Stimulated activated CD8-positive, alpha-beta memory T cell treated with anti-CD3 and anti-CD28 coated beads, Interleukin-4, amount 100 ng/mL, for 1 hour (primary cell): ENCODE measurements at places on chromosomes 1 and 21.

- no peak for DNase-seq
These were observed 257.3 kb downstream of the KCNJ6 start for GRCh38 chr21:37658817-37659458.

DNA sequence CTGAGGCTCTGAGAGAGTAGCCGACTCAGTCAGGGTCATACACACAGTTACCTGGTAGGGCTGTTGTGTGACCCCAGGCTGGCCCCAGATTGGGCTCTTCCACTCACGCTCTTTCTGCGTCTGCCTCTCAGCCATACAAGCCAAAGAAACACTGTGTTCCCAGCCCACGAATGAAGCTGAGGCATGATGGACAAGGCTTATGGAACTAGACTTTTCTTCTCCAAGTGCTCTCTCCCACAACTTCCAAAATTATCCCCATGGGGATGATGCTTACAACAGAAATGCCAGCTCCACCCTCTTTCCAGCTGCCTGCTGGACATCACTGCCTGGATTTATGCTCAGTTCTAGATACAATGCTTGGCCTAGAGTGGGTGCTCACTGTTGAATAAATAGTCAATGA, 102.8 kb upstream of the JUN start:
- no peak for DNase-seq

DNA sequence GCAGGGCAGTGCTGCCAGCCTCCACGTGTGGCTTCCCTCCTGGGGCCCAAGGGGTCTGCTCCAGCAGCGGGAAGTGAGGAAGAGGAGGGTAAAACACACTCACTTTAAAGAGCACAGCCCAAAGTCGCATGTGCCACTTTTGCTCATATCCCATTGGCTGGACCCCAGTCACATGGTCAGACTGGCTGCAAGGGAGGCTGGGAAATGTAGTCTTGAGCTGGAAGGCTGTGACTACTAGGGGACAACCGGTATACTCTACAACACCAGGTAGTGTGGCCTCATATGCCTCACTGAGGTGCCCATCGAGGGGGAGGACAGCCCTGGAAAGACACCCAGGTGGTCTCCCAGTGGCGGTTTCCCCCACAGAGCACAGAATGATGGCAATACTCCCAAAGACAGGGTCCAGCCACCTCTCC, 45.2 kb downstream of the CAMK2N1 start:
- DNase-seq: no peak

- no peak for DNase-seq
These were observed 62.3 kb upstream of the EDN2 start for GRCh38 chr1:41546833-41547135.

- no peak for DNase-seq
These were observed 11.5 kb upstream of the SLC44A3 start for GRCh38 chr1:94808669-94809068.

- DNase-seq: no peak
These were observed 5.9 kb downstream of the MAP7D1 start for GRCh38 chr1:36161641-36162531.

DNA sequence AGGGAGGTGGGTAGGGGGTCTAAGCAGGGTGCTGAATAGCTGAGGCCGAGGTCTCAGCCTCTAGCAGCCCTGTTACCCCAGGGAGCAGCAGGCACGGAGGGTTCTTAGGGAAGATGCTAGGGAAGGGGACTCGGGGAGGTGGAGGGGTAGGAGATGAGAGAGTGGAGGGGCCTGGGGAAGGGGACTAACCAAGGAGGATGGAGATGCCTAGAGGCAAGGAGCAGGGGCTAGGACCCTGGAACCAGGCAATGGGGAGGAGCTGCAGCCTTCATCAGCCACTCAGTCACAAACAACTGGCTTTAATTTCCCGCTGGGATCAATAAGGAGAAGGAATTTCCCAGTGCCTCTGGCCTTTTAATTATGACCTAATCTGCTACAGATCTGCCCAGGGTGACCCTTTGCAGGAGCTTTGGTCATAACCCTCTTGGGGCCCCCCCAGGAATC, 2.9 kb upstream of the CRABP2 start:
- DNase-seq: no peak

DNA sequence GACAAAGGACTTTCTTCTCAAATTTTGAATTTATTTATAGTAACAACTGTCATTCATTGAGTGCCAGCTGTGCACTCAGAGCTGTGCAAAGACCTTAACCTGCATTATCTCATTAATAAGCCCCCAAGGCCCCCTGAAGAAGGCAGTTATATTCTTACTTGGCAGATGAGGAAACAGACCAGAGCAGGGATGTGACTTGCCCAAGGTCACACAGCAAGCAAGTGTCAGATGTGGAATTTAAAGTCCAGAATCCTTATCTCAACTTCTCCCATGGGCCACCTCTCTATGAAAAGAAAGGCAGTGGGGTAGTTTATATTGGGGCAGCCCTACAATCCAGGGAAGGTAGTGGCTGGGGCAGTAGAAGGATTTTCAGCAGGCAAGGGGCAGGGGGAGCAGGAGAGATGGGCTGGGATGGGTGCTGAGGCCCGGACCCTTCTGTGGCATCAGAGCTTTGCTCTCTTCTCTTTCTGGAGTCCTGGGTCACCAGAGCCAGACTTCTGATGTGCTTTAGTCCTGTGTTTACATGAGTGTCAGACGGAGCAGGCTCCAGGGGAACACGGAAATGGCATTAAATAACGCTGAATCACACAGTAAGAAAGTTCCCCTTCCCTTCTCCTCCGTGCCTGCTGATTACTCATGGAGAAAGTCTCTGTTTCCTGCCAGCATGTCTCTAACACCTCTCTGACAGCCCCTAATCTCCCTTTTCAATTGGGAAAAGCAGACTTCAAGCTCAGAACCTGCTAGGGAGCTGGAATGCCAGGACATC, 39.5 kb downstream of the EPHB2 start:
- no peak for DNase-seq
